Midbrain (tissue), 1 donor: ENCODE measurements at places on chromosomes 16 and 17.

- no peak for DNase-seq
Measured at GRCh38 chr17:2854143-2855055, 58.2 kb downstream of the RAP1GAP2 start.

DNA sequence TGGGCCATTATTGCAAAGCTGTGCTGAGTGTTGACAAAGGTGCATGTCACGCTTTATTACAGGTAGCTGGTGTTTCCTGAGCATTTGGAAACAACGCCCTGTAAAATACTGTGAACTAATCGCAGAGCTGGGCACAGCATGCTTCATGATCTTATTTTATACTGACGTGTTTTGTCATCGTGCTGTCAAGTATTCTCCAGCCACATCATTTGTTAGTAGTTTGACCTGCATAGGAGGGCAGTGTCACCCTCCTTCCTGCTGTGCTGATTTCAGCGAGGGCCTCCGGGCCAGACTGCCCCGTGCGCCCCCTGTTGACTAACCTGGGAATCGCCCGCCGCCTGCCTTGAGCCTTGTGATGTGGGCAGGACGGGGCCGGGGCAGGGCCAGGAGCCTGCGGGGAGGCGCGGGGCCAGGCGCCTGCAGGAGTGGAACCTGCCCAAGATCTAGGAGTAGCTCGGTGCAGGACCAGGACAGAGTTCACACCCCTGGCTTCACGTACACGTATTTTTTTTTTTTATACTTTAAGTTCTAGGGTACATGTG is 820.7 kb downstream of the KCNJ18 start:
- DNase-seq = no peak

DNA sequence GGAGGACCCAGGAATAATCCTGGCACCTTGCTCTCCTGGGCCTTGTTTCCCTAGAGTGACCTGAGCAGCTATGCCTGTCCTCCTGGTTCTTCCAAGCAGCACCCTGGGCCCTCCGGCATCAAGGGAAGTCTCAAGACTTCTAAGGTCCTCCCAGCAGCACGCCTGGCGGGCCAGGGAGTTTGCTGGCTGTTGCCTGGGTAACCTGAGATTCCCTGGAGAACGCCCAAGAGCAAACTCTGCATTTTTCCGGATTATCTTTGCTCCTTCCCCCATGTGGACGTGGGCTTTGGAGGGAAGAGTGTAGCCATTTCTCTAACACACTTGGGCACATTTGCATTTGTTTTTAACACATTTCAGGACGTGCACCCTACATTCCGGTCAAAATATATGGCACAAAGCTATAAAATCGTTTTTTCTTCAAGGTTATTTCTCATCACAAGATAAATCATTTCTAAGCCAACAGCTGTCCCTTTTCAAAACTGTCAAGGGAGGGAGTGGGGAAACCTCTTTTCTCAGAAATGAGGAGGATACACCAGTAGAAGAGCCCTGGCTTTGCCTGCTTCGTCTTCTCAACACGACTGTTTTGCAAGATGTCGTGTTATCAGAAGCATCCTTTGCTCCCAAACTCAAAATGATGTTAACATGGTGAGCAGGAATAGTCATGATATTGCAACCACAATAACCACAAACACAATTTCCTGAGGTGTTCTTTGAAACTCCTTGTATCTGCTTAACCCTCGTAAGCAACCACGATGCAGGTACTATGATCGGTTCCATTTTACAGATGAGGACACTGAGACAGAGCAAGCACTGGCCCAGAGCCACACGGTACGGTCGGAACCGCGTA is 116.5 kb downstream of the ADCY9 start:
- DNase-seq = no peak

DNA sequence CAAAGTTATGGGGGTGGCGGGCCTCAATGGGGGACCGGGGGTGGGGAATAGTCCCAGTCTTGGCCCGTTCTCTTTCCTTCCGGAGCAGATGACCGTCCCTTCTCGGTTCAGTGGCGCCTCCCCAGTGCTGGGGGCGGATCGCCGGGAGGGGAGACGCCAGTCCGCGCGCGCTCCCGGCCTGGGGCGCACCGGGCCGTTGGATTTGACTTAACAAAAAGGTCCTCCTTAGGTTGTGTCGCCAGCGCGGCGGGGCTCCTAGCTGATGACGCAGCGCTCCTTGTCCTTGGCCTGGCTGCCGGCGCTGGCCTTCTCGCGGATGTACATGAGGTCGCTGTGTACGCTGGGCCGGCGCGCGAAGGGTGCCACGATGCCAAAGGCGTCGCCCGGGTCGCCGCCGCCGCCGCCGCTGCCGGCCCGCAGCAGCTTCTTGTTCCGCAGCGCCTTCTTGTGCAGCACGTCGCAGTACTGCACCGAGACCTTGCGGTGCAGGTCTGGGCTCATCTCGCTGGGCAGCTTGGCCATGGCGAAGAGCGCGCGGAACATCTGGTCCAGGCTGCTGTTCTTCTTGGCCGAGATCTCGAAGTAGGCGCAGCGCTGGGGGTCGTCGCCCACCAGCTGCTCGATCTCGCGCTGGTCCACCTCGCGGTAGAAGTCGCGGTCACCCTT is 1.2 kb downstream of the RASD1 start:
- no peak for DNase-seq

DNA sequence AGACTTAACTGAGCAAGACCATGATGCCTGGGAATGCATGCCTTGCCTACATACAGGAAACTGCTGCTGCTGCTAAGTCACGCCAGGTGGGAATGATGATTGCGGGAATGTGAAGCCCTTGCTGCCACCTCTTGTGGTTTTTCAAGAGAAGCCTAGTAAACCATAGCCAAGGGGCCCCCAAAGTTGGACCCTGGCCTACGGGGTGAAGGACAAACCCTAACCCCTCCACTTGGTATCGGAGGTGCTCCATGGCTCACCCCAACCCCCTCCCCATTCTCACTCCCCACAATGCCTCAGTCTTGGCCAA is 233.9 kb downstream of the ZNF423 start:
- no peak for DNase-seq

GRCh38 chr17:37557482-37557881 is 51.7 kb downstream of the SYNRG start:
- DNase-seq = no peak

DNA sequence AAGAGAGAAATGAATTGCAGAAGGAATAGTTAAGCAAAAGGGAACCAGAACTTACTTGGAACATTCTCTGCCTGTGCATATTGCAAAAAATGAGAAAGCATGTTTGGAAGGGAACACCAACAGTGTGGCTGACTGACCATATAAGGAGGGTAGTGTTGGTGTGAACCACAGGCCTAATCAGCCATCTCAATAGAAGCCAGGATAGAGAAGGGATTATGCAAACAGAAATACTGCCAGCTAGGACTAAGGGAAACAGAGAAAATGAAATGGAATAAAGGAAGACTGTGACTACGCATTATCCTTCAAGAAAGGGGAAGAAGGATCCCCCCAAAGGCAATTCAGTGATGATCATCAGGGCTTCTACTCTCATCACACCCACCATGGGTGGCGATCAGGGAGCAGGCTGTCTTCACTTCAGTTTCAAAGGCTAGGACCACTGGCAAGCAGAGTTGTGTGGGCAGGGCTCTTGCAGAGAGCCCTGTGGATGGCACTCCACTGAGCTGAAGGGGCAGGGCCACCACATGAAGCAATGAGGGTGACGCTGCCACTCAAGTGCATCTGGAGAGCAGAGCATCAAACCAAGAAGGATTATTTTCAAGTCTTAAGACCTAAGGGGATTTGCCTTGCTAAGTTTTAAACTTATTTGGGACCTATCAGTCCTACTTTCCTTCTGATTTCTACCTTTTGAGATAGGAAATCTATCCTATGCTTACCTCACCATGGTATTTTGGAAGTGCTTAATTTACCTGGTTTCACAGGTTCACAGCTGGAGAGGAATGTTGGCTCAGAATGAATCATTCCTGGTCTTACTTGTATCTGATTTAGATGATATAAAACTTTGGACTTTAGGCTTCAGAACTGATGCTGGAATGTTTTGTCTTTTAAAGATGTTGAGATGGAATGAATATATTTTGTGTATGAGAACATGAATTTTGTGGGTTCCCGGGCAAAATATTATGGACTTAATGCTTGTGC is 140.5 kb downstream of the SSH2 start:
- DNase-seq = no peak

- DNase-seq = no peak
Measured at GRCh38 chr16:3754081-3754703, 36.9 kb upstream of the TRAP1 start.

GRCh38 chr16:57664662-57665025 is 3.5 kb upstream of the ADGRG3 start:
- no peak for DNase-seq

DNA sequence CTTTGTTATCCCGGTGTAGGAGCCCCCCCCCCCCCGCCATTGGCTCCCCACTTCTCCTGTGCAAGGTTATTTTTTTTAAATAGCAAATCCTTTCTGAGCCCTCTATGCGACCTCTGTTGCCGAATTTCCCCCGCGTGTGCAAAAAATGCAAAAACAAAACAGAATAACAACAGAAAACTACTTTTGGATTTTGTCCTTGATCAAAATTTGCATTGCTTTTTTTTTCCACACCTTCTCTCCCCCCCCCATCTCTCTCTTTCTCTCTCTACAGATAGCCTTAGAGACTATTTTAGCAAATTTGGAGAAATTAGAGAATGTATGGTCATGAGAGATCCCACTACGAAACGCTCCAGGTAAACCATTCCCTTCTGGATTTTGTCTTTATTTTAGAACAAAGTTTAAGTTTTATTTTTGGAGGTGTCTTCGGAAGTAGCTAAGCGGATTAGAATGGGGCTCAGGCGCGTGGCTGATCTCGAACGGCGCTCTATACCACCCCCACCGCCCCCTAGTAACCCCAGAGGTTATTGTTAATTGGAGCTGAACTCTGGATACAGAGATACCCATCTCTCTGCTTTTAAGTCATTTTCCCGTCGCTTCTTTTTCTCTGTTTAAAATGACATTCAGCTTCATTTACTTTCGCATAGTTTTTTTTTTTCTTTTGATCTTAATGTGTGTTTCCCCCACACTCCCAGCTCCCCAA is 1.0 kb downstream of the MSI2 start:
- peak; percentile 36 for DNase-seq

DNA sequence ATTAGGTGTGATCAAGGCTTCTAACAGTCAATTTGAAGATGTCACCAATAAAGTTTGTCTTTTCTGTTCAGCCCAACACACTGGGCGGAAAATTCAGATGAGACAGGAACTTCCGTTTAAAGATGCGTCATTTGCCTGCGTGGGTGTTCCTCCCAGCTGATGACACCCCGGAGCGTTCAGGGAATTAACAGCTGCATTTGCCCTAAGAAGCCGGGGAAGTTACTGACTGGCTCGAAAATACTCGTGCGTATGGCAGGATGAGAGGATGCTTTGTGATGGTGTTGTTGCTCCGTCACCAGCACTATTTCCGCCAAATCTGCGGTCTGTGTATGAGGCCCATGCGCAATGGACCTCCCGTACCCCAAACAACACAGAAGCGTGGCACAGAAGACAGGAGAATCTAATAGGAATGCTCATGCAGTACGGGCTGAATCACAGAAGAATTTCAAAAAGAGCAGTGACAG is 11.9 kb upstream of the PVALEF start:
- DNase-seq = peak; percentile 84

- no peak for DNase-seq
Measured at GRCh38 chr16:19899605-19899955, 14.9 kb upstream of the GPRC5B start.

- no peak for DNase-seq
Measured at GRCh38 chr17:44593156-44593555, 35.9 kb downstream of the FZD2 start.

- DNase-seq = no peak
Measured at GRCh38 chr16:81796035-81796434, 16.9 kb downstream of the PLCG2 start.

DNA sequence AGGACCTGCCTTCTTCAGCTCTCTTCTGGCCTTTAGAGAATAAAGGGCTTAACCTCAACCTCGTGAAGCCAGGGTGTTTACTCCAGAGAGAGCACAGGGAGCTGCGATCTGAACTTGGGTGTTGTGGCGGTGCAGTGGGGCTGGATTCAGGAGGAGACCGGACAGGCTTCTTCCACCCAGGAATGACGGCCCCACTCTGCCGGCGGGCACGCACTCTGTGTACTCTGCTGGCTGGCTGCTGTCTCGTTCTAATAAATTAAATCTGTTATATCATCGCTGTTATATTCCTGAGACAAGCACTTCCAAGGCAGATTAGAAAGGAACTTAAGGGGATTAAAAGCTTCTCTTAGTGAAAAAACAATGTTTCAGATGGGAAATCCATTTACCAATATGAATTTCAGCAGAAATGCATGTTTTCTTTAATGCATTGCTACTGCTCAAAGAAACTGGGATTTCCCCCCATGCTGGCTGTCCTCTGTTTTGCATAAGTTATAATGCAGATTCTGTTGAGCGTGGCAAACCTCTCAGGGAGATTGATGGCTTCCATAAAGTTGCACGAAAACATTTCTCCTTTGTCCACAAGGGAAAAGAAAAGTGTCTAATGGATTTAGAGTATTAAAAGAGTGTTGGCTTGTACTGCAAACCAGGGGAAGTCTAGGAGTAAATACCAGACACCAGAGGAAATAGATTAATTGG is 168.6 kb upstream of the IRX3 start:
- DNase-seq = no peak

GRCh38 chr17:56577843-56578204 is 15.7 kb upstream of the NOG start:
- DNase-seq = no peak

DNA sequence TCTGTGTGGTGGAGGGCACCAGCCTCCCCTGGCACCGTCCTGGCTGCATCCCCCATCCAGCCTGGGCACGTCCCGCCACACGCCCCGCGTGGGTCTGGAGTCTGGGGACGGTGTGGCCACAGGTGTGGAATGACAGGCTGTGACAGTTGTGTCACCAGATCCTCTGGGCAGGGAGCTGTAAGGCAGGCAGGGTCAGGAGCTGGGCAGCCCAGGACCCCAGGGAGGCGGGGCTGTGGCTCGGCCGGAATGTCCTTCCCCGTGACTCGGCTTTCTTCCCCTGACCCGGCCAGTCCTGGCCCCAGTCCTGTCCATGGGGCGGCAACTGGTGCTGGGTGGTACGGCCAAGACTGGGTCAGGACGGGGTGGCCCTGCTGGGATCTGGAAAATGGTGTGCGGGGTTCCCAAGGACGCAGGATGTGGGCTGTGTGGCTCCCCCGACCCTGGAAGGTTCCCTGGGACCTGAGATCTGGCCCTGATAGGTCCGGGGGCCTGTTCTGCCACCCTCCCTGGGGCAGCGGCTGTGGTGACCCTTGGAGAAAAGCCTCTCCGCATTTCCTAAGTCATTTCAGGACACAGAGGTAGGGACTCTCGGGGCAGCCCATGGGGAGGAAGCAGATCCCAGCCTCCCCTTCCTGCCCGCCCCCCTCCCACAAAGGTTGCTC is 3.3 kb upstream of the SLC16A3 start:
- DNase-seq = no peak

DNA sequence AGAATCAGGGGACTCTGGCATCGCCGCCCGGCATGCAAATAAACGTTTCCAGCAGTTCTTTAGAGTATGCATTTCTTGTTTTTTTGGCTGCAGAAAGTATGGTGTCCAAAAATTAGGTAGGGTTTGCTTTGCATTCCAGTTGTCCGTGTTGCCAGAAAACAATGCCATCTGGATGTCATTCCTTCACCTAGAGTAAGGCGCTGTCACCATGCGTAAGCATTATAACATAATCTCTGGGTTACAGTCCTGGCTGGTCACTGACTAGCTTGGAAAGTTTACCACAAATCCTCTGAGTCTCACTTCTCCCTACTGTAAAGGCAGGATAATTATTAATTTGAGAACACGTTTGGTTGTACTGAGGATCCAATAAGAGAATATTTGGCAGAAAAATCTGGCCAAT is 457.7 kb downstream of the XYLT1 start:
- no peak for DNase-seq
